Colonic mucosa (tissue), 4 donors: ENCODE measurements at places on chromosomes 2 and 18.

DNA sequence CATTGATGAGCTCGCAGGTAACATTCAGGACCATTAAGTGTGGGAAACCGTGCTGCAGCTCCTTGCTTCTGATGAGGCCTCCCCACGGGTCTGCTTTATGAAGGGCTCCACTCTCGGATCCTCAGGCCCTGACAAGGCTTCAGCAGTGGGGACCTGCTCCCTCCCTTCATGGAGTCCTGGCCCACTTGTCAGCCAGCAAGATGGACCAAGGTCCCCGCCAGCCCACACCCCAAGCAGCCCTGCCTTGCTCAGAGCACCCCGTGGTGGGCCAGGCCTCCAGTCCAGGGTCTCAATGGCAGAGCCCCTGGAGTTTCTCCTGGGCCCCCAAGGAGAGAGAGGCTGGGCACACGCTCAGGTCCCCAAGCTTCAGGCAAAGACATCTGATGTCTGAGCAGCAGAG lies 41.5 kb downstream of the CROCC2 start:
- no peak for DNase-seq

DNA sequence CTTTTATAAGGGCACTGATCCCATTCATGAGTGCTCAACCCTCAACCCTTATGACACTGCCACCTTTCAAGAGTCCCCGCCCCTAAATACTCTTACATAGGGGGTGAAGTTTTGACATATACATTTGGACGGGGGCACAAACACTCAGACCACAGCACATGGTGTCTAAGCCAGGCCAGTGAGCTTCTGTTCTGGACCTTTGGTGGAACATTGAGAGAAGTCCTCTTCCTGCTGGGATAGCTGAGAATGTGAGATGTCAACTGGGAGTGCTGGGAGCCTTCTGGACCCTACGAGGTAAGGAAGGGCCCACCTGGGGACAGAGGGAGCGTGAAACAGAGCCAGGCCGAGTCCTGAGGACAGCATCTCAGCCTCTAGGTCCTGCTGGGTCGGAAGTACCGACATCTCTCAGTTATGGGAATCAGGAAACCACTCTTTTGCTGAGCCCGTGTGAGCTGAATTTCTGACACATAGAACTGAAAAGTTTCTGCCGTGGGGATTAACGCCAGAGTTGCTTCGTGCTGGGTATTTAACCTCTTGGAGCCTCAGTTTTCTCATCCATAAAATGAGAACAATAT lies 114.9 kb downstream of the PDCL3 start:
- DNase-seq, result no peak

GRCh38 chr2:195559431-195559914 lies 97.6 kb upstream of the SLC39A10 start:
- DNase-seq, result peak; percentile 46

DNA sequence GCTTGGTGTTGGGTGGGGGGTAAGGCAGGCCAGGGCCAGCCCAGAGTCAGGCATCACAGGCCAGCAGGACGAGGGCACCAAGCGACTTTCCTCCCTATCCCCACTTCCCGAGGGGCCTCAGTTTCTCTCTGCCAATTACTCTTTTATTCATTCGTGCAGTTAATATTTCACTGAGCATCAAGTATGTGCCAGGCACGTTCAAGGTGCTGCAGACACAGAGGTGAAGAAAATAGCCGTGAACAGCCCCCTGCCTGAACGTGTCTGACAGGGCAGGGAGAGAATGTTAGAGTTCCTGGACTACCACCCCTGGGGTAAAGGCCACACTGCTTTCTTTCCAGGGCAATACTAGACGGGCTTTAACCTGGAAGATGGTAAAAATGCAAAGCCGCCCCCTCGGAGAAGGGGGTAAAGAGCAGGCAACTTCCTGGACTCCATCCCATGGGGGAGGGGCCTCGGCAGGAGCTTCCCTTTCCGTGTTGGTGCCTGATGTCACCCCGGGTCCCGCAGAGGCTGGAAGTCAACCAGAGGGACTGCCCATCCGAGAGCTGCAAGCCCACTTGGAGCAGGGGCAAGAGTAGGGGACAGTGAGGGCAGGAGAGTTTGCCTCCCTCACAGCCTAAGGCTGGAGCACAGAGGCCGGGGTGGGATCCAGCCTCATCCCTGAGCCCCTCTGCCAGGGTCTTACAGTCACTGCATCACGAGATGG lies 47.1 kb downstream of the CENPO start:
- DNase-seq, result no peak

GRCh38 chr2:68344031-68344430 lies 21.1 kb upstream of the PLEK start:
- DNase-seq, result no peak

DNA sequence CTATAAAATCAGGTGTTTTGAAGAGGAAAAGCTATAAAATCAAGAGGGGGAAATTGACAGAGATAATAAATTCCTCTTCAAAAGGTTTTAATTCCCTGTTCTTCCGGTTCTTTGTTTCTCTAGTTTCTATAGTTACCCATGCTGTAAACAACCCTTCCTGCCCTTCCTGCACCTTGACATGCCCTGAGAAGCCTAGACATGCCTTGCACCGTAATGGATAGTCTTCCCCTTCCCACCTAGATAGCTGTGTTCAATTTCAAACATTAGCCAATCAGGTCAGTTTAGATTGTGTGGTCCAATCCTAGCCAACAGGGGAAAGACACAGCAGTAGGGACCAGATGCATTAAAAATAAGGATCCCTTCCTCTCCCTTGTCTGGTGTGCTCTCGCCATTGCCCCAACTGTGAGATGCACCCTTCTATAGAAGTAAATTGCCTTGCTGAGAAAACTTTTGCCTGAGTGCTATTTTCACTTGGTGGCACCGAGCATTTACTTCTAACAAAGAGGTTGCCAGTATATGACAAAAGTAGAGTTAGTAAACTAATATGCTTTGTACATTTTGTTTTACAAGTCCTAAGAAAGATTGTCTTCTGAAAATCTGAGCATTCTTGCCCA lies 27.1 kb downstream of the SULT1C4 start:
- DNase-seq, result no peak

DNA sequence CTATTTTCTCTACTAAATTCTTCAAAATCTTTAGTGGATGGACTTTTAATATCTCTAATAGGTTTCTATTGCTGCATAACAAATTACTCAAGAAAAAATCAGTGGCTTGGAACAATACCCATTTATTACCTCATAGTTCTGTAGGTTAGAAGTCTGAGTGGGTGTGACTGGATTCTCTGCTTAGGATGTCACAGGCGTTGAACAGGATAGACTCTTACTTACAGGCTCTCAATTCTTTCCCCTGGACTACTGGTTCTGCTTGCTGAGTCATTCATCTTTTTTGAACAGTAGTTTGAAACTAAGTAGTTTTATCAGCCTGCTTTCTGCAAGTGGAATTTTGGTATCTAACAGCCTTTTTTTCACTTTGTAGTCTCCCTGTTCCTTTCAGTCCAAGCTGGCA lies 265.4 kb downstream of the ZNF385B start:
- no peak for DNase-seq

DNA sequence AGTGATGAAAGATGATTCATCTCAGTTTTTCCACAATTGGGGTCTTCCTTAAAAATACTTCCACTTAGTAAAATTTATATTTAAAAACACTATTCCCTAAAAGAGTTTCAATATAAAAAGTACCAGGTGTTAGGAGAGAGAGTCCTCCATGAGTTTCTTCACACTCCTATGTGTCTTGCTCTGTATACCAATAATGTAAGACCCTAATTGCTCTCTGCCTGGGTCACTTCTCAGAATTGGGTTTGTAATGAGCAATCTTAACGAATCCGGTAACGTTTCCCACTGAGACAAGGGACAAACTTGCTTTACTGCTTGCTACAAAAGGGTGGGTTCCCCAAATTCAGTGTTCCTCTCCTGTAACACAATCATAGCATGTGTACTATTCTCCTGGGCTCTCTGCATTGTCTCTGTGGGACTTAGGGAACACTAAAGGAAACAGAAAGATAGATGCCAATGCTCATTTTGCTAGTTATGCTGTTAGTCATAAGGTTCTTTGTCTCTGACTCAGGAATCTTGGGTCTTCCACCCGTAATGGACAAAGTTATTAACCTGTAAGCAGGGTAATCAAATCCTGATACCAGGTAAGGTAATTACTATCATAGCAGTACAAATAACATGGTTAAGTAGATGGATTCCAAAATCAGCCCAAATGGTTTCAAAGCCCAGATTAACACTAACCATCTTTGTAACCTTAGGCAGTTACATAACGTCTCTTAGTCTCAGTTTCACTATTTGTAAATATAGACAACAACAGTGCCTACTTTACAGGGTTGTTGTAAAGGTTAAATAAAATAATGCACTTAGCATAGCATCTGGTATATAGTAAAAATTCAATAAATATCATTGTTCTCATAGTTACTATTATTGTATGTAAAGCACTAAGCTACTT lies 46.3 kb downstream of the ITSN2 start:
- no peak for DNase-seq

DNA sequence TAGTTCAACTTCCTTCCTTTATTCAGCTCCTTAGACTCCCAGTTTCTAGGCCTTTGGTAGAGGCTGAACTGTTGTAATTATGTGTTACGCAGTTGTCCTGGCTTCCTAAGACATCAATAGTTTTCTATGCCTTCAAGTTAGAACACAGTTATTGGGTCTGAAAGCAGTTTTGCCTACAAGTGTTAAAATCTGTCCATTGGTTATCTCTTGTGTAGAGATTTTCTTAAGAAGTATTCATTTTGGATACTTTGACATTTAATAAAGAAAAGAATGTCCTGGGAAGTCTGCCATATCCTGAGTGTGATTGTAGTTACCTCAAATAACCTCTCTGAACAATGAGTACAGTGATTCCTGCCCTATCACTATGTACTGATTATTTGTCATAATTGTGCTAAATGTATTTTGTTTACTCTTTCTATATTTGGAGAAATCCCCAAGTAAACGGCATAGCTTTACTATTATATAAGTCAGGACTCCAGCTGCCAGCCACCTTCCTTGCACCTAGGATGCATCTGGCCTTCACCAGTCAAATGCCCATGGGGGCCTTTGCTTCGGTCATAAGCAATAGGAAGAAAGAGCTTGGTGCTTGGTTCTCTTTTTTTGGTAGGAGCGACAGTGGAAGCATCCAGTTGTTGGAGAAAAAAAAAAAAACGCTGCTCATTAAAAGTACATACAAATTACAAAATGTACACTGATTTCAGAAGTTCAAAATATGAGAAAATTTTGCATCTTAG lies 449.5 kb upstream of the PKDCC start:
- DNase-seq, result no peak
